Germinal center (tissue), 1 donor: ENCODE measurements at places on chromosomes 5 and 9.
A peak's percentile ranks its signal among the peaks of the same experiment; 100 is the strongest.

DNA sequence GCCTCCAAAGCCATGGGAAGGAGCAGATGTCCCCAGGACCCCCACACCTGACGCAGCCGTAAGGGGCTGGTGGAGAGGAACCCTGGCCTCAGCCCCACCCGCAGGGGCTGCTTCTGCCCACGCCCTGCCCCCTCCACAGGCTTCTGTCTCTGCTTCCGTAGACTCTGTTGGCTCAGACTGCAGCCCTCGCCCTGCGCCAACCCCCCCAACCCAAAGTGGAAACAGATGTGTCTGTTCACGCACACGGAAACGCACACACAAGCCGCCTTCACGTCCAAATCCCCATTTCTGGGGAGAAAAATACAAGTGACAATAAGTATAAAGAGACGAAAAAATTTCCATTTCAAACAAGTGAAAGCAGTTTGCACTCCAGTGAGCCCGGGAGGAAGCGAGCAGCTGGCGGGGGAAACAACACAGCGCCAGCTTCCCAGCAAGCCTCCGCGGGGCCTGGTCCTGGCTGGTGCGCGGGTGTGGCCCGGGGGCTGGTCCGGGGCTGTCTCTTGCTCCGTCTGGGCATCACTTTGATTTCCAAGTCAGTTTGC, 32.6 kb upstream of the RXRA start:
- DNase-seq = no peak

GRCh38 chr9:121285835-121286687, 18.1 kb downstream of the GSN start:
- no peak for DNase-seq

- DNase-seq = no peak
Observed at GRCh38 chr9:136570916-136571315, 25.1 kb upstream of the NOTCH1 start.

DNA sequence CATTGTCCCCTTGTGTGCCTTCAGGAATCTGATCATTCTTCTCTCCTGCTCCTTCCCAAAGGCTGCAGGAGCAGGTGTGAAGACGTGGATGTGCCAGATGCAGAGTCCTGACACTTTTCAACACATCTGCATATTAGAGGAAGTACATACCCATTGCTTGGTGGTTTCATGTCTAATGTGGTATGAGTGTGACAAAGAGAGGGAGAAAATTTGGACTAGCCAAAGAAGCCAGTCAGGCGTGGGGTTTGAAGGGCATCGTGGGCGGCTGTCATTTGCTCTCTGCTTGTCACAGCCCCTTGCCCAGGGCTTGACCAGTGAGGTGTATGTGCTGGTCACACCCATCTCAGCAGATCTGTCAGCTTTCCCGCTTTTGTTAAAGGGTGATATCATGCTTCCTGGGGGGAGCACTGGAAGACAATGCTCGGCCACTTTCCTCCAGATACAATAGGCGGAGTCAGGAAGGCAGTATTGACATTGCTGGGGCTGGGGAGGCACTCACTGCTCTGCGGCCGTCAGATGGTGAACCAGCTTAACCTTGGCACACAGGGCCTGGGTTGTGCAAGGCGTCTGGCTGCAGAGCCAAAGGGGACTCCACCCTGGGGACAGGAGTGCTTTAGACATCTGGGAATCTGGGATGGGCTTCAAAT, 8.6 kb downstream of the TEK start:
- no peak for DNase-seq

DNA sequence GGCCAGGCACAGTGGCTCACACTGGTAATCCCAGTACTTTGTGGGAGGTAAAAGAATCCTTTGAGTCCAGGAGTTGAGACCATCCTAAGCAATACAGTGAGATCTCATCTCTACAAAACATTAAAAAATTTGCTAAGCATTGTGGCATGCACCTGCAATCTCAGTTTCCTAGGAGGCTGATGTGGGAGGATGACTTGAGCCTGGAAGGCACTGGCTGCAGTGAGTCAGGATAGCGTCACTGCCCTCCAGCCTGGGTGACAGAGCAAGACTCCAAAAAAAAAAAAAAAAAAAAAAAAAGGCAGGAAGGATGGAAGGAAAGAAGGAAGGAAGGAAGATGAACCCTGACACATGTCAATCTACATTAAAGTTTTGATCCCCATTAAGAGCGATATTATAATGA, 1452.2 kb upstream of the ACO1 start:
- DNase-seq = no peak

- no peak for DNase-seq
Observed at GRCh38 chr5:95471487-95471886, 80.3 kb downstream of the FAM81B start.

DNA sequence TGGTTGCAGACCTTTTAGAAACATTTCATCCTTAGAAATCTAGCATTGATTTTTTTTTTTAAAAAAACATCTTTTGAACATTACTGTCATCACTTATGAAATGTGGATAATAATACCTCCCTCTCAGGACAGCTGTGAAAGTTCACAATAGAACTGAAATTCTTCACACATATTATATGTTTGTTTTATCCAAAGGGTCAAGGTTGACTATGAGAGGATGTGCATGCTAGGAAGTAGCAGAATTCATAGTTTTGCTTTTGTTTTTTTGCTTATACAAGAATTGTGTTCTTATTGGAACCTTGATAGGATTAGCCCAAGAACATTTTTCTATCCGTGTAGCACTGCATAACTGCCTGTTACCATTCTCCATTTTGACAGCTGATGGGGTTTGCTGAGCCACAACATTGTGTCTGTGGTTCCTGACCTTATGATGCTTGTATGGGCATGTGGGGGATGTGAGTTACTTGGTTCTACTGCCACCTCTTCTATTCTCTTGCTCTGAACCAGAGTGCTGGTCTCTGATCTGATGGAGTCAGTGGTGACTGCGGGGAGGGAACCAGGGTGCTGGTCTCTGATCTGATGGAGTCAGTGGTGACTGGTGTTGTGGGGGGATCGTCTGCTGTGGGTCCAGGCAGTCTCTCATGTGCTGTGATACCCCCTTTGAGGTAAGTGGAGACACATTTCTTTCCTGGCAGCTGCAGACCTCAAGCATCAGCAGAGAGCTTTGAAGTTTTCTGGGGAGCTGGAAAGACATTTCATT, 27.1 kb upstream of the ACTBL2 start:
- no peak for DNase-seq

DNA sequence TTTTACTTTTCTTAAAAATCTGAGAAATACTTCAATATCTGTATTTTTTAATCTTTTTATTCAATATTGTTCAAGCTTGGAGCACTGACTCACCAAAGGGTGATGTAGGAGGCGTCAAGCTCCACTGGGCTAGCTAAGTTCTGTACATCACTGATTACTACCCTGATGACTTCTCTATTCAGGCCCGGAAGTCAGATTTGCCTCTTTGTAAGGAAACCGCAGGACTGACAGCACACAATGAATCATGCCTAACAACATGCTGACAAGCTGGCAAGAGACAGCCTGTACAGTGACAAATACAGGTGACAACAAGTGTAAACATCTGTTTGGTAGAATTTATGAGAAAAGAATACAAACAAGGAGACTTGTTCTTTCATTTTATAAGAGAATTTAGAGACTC, 627.9 kb upstream of the RORB start:
- DNase-seq = no peak

GRCh38 chr5:168314735-168315411, 23.4 kb downstream of the WWC1 start:
- DNase-seq = no peak

DNA sequence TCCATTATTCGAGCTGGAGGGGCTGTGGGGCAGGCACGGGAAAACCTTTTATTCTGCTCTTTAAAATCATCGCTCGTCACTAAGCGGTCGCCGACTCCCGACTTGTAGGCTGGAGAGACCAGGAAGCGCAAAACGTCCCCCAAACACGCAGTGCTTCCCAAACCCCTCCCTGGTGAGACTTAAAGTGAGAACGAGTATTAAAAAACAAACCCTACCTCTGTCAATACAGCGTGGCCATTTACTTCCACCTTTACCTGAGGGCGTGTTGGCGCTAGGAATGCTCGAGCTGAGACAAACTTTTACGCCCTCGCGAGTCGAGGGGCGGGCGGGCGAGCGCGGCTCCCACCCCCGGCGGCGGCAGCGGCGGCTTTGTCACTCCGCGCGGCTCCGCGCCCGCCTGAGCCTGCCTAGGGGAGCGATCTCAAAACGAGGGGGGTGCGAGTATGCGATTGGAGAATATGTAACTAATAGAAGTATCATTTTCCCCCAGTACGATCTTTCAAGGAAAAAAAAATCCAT, at the start of gene NR2F1-AS1:
NR2F1-AS1 (minus strand) TSS at position 293 of the 519 bp plus-strand sequence.
- no peak for DNase-seq

- DNase-seq = peak; percentile 74
Observed at GRCh38 chr9:34375901-34376595, 650 bp downstream of the MYORG start.
